ENCODE measurements at places on chromosomes 12 and 14. TPM values are rescaled to one million over a fixed set of nuclear protein-coding genes. Genes with fewer than 3 reads are reported as not detected.

MMP17 gene
- 10.1 TPM for total RNA-seq

DNA sequence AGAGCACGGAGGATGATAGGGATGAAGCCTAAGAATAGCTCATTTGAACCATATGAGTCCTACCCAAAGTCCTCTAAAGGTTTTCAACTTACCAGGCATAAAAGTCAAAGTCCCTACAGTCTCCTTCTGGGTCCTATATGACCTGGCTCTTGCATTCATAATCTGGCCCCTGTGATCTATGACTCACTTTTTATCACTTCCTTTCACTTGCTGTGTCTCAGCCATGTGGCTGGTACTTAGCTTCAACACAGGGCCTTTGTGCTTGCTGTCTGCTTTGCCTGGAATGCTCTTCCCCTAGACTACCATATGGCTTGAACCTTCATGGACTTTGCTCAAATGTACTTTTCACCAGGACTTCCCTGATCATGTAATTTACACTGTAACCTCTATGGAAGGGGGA is 137.6 kb upstream of the TMTC1 start:
- peak; percentile 71 for DNase-seq

- no peak for DNase-seq
Measured at GRCh38 chr12:19644571-19644970, 205.3 kb downstream of the AEBP2 start.

DNA sequence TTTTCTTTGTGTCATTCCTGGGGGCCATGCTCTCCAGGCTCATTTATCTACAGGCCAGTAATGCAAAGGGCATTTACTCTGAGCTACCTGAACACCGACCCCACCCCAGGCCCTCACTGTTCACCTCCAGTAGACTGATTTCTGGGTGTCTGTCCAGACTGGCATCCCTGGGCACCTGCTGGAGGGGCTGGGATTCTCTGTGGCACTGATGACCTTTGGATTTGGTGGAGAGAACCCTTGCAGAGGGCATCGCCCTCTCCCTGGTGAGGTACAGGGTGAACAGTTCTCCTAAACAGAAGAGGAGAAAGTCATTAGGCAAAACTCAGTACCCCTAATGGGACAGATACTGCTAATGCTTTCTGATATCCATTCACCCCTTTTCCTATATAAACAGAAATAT is 27.1 kb upstream of the RIMBP2 start:
- no peak for DNase-seq

KIF26A gene
- total RNA-seq: not detected

- no peak for DNase-seq
Measured at GRCh38 chr14:23538050-23538718, 13.4 kb downstream of the ZFHX2 start.

GRCh38 chr14:32417956-32418552 is 89.0 kb downstream of the AKAP6 start:
- peak; percentile 77 for DNase-seq

- DNase-seq: no peak
Measured at GRCh38 chr14:79916892-79917291, 294.4 kb downstream of the DIO2 start.

- no peak for DNase-seq
Measured at GRCh38 chr12:6231359-6232268, 31.4 kb downstream of the CD9 start.

RFLNA gene
- 2.4 TPM for total RNA-seq

DNA sequence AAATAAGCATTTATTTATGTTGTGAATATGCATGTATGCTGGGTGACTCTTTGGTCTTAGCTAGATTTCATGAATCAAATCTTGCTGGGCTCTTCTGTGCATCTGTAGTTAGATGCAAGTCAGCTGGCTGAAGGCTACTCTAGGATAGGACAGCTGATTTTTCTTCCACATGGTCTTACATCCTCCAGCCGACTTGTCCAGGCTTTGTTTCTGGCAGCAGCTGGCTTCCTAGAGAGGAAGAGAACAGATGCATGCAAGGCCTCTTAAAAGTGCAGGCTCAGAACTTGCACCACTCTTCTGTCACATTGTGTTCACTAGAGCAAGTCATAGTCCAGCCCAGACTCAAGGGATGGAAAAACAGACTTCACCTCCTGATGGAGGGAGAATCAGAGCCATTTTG is 435.4 kb upstream of the STXBP6 start:
- DNase-seq: no peak

- no peak for DNase-seq
Measured at GRCh38 chr14:104428860-104429259, 150.7 kb upstream of the C14orf180 start.

CAMKK2 gene
- total RNA-seq: 6.1 TPM

Data from M059J (cell line).